ENCODE measurements at places on chromosomes 1 and 21.

- DNase-seq: no peak
Observed at GRCh38 chr1:41408691-41409090, 47.5 kb downstream of the FOXO6 start.

DNA sequence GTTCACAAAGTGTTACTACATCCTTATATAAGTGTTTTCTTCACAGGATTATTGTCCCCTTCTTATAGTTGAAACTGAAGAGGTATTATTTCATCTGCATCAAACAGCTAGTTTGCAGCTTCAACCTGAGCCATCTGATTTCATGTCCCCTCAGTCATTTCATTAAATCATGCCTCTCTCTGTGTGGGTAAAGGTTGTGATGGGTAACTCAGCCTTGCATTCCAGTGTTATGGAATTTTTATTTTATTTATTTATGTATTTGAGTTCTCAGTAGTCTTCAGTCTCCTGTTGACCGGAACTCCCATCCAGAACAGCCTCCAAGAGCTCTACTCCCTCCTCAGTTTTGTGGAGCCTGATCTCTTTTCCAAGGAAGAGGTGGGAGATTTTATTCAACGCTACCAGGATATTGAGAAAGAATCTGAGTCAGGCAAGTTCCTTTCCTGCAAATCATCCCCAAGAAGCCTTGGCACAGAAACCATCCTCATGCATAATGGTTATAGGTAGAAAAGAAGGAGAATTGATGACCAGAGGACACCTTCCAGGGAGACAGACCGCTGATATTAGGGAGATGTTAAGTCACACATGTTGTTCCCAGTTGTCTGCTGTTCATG is 21.8 kb downstream of the CHD1L start:
- DNase-seq: no peak

GRCh38 chr1:17207966-17208418 is 3.1 kb downstream of the PADI1 start:
- DNase-seq: peak; percentile 24

DNA sequence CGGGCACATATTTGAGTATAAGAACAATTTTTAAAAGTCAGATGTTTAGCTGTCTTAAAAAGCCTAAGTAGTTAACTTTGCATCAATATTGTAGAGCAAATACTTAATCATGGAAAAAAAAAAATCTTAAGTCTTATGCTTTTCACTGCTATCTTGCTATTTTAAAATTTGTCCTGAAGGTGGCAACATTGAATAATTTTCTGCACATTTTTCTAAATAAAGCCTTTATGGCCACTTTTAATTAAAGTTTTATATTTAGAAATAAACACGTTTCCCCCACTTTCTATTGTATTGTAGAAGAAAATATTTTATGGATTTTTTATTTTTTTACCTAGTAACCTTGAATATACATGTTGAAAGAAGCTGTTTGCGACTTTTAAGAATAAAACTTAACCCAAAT is 198.8 kb downstream of the AMY1C start:
- DNase-seq: no peak

DNA sequence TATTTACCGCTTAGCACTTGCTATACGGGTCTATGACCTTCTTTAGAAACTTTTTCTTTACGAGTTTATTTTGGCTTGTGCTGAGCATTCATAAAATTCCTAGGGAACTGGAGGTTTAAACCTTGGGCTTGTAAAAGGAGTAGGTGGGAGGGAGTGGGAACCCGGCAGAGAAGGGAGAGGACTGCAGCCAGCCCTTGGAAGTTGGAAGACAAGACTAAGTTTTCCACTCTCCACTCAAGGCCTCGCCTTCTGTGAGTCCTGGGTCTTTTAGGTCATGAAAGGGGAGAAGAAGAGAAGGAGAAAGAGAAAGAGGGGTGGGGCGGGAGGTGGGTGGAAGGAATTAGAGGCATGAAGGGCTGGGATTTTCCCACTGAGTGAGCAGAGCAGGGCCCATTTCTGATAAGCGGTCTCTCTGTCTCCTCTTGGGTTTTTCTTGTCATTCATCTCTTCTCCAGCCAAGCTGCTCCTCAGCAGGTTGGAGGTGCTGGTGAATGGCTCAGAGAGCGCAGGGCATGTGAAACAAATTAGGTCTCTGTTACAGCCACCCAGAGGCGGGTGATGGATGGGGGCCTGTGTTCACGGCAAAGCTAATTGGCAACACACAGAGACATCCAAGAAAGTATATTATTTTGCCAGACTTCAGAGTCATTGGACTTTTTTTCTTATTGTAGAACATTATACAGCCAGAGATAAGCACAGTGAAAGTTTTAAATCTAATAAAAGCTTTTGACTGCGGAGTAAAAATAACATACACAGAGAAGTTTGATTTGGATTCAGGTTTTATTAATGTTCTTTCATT is 247.3 kb downstream of the FOXD2 start:
- no peak for DNase-seq

DNA sequence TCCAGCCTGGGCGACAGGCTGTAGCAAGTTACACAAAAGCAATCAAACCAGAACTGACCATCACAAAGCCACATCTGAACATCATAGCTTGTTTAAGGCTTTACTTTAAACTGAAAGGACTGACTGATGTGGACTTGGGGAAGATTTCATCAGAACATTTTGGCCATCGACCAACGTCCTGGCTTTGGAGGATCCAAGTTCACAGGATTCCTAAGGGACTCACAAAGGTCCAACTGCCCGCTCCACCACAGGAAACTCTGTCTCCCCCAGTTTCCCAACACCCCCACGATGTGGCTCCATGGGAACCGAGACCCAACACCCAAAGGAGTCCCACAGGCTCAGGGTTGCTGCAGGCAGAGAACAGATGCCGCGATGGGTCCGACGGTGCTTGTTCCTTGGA is 9.3 kb downstream of the SSU72 start:
- DNase-seq: no peak

DNA sequence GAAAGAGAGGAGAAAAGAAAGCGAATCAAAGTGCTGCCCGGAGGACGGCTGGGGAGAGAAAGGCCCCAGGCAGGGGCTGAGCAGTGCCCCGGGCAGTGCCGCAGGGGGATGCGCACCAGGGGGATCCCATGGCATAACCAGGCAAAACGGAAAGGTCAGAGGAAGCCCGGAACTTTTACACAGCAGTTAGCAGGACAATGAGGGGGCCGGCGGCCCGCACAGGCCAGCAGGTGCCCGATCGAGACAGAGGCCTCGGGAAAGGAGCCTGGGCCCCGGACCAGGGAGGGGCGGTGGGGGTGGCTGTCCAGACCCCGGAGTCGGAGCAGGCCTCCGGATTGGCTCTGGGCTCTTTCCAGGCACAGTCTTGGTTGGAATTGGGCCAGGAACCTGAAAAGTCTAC is 86.8 kb downstream of the CASZ1 start:
- no peak for DNase-seq

DNA sequence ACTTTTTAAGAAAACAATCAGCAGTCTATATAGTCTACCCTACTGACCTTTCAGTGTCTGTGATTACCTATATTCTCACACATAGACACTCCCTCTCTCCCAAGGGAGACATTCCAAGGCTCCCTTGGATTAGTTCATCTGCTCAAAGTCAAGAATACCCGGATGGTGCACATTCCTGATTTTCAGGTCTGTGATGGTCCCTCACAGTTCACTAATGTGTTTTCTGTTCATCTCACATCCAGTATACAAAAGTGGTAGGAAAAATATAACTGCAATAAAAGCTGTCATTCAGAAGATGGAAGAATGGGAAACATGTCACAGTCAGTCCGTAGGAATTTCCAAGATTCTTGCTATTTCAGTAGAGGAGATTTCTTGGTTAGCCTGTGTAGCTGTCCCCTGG is 224.1 kb upstream of the CACYBP start:
- DNase-seq: no peak

- peak; percentile 19 for DNase-seq
Observed at GRCh38 chr1:169348383-169349036, 19.1 kb downstream of the NME7 start.

GRCh38 chr1:40722622-40723021 is 31.1 kb downstream of the NFYC start:
- no peak for DNase-seq

GRCh38 chr1:186980400-186980799 is 151.7 kb downstream of the PLA2G4A start:
- DNase-seq: no peak

DNA sequence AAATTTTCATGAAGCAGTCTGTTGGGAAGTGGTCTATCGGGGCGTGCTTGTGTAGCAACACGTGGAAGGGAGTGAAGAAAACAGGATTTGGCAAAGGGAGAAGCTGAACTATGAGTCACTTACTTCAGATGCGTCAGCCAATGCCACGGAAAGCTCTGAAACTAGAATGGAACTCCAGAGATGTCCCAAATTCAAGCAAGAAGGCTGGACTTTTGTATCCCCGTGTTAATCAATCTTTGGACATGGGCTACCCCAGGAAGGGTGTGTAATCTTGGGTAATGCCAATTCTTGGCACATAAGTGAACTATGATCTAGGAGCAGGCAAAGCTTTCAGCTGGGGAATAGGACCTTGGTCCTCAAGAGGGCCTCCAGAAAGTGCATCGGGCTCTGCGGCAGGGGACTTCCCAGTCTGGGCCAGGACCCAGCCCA is 102.6 kb downstream of the ADSS2 start:
- no peak for DNase-seq

DNA sequence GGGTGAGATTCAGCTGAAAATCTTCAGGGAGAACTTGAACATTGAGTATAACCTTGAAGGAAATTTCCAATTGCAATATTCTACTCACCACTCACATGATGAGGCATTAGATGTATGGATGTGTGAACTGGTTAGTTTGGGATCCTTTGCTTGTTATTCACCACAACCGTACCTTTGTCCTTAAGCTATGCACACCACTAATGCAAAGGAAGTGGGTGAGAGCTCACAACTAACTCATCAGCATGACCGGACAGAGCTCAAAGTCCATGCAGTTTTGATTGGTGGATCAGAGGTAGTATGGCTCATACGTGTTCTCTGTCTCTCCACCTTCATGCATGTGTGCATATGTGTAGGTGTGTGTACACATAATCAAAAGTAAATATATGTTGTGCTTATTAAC is 43.5 kb upstream of the MROH9 start:
- DNase-seq: no peak

GRCh38 chr1:56478734-56479133 is 100.6 kb downstream of the PLPP3 start:
- DNase-seq: no peak

- no peak for DNase-seq
Observed at GRCh38 chr1:35555212-35555584, 2.0 kb downstream of the KIAA0319L start.

GRCh38 chr1:26787381-26787705 is 407 bp upstream of the PIGV start:
- DNase-seq: peak; percentile 66

- no peak for DNase-seq
Observed at GRCh38 chr1:32881871-32882850, 4.1 kb upstream of the HPCA start.

DNA sequence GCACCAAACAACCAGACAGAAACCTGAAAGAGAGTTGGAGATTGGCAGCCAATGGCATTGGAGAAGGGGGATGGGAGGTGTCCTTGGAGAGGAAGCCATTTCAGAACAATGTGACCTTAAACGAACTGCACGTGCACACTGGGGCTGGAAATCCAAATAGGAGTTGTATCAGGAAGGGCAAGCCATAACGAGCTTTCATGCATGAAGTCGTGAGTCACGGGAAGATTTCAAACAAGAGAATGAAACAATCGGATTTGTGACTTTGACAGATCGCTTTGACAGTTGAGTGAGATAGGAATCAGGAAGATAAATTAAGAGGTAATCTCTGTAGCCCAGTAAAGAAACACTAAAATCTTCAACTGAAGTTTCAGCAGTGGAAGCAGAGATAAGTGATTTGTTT is 445.8 kb upstream of the ZP4 start:
- DNase-seq: no peak

DNA sequence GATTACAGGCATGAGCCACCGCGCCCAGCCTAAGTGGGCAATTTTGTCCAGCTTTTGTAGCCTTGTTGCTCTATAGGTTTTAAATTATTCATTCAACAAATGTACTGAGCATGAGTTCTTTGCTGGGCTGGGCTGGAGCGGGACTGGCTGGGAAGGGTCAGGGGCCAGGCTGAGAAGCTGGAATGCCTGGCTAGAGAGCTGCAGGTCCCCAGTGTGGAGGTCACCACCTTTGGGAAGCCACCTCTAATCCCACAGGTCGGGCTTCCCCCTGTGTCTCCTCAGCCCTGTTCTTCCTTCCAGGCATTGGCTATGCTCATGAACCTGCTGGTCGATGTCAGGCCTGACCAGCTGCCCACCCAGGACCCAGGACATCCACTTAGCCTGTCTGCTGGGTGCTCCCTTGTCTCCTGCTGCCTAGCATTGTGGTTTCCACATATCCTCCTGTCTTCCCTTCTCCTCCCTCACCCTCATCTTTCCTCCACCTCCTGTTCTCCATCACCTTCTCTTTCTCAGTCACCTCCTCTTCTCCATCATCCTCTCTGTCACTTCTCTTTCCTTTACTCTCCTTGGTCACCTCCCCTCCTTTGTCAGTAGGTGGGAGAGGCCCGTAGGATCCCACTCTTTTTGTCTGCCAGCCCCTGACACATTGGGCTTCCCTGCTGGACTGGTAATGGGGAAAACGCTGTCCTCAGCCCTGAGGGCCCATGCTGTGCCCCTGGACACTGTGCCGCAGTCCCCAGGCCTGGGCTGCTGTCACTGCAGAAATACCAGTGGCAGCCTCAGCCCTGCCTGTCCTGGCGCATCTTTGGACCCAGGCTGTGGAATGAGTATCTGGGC is 23.8 kb downstream of the SERINC2 start:
- DNase-seq: no peak

GRCh38 chr1:82491301-82492048 is 690.7 kb downstream of the ADGRL2 start:
- no peak for DNase-seq

GRCh38 chr1:174743654-174744561 is 255.8 kb upstream of the CACYBP start:
- peak; percentile 18 for DNase-seq

DNA sequence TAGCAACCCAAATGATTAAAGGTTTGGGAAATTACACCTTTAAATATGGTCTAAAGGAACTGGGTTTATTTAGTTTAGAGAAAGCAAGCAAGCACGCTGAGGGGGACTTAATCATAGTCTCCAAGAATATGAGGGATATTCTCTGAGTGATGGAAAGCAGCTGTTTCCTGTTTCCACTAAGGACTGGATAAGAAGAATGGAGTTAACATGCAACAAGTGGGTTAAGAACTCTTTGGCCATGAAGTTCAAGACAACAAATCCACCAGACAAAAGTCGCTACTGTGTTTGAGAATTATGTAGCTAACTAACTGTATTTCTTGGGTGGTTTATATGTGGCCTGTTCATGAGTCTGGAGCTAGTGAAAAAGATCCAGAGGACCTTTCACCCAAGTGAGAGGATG is 85.7 kb downstream of the TGFB2 start:
- no peak for DNase-seq

Data from GM12864 (cell line).